ENCODE measurements at places on chromosomes 1 and 21.

DNA sequence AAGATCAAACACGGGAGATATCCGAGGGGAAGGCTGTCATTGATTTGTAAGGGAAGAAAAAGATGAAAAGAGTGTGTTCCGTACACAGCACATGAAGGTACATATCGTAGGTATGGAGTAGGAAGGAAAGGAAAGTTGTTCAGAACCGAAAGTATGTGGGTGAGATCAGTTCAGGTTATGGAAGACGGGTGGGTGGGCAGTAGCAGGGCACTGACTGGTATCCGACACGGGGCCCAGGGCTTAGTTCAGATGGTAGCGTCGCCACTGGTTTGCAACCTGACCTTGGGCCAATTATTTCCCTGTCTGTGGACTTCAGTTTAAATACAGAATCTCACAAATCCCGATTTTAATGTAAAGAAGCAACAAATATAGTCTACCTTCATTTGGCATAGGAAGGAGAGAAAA, 27.8 kb upstream of the A3GALT2 start:
- DNase-seq = peak; percentile 24

DNA sequence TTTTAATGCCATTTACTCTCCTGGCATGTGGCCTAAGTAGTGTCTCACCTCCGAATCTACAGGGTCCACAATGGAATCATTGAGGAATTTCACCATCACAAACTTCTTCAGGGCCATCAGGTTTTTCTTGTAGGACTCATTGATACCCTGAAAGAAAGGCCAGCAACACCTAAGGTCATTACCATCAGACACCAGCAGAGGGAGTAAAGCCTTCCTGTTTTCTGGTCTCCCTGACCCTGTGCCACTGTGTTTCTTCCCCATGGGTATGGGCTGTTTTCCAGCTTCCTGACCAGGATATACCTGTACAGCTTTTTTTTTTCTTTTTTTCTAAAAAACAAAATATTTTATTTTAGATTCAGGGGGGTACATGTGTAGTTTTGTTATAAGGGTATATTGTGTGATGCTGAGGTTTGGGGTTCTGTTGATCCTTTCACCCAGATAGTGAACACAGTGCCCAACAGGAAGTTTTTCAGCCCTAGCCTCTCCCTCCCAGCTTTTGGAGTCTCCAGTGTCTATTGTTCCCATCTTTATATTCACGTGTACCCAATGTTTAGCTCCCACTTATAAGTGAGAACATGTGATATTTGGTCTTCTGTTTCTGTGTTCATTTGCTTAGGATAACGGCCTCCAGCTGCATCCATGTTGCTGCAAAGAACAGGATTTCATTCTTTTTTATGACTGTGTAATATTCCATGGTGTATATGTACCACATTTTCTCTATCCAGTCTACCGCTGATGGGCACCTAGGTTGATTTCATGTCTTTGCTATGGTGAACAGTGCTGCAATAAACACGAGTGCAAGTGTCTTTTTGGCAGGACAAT, 18.3 kb downstream of the PPT1 start:
- DNase-seq = peak; percentile 67

GRCh38 chr1:192045131-192045530, 113.1 kb upstream of the RGS18 start:
- DNase-seq = no peak

GRCh38 chr21:42473498-42474042, 22.5 kb downstream of the RSPH1 start:
- DNase-seq = peak; percentile 37

DNA sequence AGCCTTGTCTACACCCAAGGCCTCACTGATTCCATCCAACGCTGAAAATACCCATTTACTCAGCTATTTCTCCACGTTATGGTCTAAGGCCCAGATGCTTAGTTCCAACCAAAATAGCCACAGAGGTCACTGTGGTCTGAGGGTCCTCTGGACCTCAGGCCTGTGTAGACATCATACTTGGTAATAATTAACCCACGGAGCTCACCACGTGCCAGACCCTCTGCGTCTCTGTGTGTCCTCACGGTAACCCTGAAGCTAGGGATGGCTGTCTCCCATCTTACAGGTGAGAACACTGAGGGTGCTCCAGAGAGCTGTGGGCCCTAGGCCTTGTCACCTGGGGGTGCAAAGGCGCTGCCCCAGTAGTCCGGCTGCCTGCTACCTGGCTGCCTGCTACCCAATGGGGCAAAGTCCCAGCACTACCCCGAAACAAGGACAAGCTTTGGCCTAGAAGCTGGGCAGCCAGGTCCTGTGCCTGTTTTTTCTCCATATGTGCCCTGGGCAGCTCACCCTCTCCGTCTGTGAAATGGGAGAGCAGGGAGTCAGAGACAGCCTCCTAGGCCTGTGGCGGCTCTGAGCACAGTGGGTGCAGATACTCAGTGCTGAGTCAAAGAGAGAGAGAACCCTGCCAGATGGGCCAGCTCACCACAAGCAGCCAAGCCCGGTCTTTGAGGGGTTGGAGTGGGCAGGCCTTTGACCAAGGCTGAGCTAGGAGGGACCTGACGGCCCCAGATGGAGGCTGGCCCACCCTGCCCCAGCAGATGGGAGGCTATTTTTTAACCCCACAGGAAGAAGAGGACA, 17.0 kb upstream of the RUNX3 start:
- no peak for DNase-seq

GRCh38 chr1:59415881-59416280, 119.0 kb downstream of the FGGY start:
- no peak for DNase-seq

DNA sequence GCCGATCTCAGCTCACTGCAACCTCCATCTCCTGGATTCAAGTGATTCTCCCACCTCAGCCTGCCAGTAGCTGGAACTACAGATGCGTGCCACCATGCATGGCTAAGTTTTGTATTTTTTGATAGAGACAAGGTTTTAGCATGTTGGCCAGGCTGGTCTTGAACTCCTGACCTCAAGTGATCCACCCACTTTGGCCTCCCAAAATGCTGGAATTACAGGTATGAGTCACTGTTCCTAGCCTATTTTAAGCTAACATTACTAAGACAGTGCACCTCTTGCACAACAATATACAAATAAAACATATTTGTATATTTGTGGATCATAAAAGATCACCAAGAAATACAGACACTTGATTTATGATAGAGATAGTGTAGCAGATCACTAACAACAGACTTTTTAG, 139.1 kb downstream of the DUSP10 start:
- DNase-seq = no peak

DNA sequence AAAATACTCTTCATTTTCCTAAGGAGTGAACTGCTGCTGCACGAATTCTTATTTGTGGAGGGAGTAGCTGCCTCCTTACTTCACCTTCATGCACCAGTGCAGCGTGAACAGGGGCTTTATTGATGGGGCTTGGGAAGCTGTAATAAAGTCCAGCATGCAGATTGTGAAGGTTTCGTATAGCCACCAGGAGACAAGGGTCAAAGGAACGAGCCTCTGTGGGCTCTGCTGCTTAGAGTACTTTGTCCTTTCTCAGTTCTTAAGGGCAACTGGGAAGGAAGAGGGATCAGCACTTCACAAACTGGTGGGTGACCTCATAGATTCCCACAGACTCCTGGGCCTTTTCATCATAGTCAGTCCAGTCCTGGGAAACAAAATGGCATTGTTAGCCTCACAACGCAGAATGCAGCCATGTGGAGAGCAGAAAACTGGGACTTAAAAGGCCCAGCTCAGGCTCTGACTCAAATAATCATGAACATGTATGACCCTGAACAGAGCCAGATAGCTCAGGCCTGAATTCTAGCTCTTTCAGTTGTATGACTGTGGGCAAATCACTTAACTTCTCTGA, 6.0 kb downstream of the CZIB start:
- DNase-seq = no peak

DNA sequence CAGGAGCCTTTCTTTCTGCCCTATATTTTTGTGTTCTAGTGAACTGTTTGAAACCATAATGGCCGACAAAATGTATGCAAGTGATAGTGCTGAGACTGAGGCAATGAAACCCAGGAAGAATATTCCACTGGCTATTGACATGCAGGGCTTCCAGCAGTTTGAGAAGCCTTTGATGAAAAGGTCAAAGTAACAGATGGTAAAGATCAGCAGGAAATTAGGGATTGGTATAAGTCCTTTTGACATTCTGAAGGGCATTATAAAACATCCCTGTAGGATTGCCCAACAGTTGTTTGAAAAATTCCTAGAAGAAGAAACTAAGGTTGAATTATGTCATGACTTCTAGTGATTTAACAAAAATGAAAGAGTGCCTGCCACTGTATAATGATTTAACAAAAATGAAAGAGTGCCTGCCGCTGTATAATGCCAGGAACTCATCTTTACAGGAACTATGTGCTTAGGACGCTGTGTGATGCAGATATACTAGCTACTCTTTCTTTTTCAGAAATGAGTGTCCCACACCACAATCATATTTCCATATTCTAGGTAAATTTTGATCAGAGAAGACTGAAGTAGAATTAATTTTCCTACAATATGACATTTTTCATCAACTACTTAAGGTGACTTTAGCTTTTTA, 283.9 kb upstream of the ST6GALNAC5 start:
- no peak for DNase-seq

DNA sequence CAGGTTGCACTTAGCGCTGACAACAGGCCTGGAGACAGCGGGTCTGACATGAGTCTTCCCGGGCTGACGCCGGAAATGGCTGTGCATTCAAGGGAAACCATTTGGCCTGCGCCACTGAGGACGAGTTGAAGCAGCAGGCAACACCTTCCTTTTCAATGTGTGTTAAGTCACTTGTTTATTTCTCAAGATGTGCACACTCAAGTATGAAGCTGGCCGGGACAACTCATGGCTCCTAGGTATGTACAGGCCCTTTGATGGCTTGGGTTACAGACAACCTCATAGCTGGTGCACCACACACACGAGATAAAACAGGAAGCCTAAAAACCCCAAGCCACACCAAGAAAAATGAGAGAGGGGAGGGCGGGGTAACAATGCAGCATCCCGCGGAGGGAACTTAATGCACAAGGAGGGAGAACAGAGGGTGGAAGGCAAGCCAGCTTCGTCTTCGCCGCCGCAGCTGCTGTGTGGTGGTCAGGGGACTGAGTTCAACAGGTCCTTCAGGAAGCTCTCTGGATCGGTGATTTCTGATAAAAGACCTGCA, 118.0 kb upstream of the IFFO2 start:
- DNase-seq = peak; percentile 47

DNA sequence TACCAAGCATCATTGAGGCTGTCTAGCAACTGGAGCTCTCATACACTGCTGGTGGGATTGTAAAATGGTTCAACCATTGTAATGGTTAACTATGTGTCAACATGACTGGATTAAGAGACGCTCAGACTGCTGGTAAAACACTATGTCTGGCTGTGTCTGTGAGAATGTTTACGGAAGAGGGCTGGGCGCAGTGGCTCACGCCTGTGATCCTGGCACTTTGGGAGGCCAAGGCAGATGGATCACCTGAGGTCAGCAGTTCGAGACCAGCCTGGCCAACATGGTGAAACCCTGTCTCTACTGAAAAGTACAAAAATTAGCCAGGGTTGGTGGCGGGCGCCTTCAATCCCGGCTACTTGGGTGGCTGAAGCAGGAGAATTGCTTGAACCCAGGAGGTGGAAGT, 4.8 kb upstream of the FCRLA start:
- no peak for DNase-seq

- no peak for DNase-seq
Observed at GRCh38 chr21:41726970-41727783, 39.7 kb downstream of the RIPK4 start.

DNA sequence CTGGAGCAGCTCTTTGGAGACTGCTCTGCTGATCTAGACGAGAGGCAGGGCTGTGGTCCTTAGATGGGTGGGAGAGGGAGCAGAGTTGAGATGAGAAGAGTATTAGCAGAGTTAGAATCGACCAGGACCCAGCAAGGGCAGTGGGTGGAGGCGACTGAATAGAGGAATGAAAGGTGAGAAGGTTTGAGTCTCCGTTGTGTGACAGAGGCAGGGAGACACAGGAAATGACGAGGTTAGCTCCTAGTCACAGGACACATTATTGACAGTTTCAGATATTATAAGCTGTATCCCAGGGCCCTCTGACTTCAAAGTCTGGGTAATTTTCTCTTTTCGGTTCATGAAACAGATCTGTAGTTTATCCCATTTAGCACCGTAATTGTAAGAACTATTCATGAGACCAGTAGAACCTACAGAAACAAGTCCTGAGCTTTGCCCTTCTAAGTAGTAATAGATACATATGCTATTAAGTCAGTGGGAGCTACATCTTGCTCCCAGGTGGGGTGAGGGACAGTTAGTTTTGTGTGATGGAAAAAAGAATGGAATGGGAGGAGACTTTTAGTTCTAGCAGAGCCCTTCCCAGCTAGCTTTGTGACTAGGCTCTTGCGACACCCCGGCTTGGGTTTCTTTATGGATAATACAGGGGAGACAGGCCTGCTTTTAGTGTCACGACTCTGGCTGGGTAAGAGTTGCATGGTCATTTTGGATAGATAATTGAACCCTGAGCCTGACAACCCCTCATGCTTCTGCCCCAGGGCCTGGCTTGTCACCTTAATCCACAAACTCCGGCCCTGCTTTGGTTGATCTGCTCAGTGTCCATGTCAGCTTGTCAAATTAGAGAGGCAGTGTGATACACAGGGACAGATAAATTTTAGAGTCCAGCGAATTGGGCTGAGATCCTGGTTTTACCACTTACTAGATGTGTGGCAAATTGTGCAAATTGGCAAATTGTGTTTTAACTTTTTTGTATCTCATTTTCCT, 70.2 kb downstream of the UCK2 start:
- no peak for DNase-seq

- DNase-seq = peak; percentile 23
Observed at GRCh38 chr1:156618853-156619581, at the start of gene HAPLN2. Gene HAPLN2, plus strand, starts transcription at chr1:156619415. Its CDS starts 4,076 bp downstream, at chr1:156623491.

DNA sequence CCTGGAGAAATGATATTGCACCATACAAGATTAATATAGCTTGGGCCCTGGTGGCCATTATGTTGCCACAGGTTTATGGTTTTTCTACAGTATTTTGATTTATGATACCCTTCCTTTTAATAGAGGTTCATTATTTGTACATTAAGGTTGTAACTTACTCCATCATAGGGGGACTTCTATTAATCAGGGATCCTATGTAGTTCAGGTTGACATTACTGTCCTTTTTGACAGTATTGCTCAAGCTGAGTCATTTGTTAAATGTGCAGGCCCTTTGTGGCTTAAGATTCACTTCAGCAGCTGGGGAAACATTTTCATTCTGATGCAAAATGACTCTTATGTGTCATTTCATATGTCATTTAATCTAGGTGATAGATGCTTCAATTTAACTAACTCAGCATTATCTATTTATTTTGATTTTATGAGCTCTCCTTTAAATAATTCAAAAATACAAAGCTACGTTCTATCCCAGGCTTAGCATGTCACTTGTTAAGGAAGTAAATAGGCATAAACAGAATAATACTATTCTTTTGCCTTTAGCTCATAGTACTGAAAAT, 686.9 kb upstream of the NCAM2 start:
- no peak for DNase-seq

GRCh38 chr1:8010080-8010664, 15.9 kb downstream of the ERRFI1 start:
- no peak for DNase-seq

GRCh38 chr1:3027611-3028371, 6.5 kb downstream of the ACTRT2 start:
- DNase-seq = no peak
